ENCODE measurements at places on chromosomes 5 and 9.

- no peak for DNase-seq
Observed at GRCh38 chr9:16719921-16720320, 150.5 kb downstream of the BNC2 start.

- DNase-seq, result no peak
Observed at GRCh38 chr5:73960023-73960422, 334.0 kb downstream of the ARHGEF28 start.

GRCh38 chr5:135053278-135053677, 19.2 kb upstream of the PITX1 start:
- DNase-seq, result no peak

DNA sequence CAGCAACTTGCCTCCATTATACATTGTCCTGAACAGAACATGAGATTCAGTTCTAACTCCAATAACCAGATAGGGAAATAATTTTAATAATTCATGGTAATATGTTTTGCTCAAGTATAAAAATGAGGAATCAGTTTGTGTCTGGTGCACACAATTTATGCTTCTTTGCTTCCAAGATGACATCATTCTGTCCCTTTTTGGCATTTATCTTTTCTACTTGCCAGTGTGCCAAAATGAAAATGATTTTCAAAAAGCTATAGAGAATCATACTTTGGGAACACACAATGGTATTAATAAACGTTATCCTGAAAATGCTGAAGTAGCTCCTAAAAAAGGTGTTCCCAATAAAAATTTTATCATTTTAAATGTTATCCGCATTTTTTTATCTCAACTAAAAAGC, 519.0 kb downstream of the CAAP1 start:
- DNase-seq, result no peak

DNA sequence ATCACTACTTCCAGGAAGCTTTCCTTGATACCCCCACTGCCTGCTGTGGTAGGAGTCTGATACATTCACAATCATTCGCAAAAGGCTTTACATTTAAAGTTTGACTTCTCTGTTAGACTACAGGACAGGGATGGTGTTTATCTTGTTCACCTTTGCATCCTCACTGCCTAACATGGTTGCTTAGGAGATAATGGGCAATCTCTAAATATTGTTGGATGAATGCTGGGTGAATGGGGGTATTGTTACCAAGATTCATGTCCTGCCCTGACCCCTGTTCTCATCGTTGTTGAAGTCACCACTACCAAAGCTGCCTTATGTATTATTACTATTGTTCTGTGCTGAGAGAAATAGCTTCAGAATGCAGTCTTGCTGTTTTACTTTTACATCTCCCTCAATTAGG, 7.7 kb upstream of the TMEFF1 start:
- no peak for DNase-seq

- DNase-seq, result no peak
Observed at GRCh38 chr5:166624573-166624972, 1666.9 kb upstream of the WWC1 start.

DNA sequence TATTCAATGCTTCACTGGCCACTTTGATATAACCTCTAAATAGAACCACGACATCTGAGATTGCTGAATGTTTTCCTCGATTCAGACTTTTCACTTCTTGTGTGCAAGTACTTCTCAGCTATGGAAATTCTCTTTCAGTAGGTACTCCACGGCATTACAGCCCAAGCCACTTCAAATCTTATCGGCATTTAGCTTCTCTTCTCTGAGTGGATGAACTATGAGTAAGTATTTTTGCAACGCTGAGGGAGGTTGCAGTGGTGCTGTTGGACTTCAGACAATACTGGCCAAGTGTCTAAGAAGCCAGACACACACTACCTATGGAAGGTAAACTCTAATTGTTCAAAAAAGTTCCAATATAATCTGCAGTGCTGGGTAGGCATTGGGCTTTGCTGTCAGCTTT, 60.1 kb downstream of the FBN2 start:
- no peak for DNase-seq

GRCh38 chr9:120882935-120883607, 6.1 kb upstream of the PHF19 start:
- DNase-seq, result no peak

GRCh38 chr9:30812821-30813220, 1571.6 kb upstream of the ACO1 start:
- no peak for DNase-seq

- DNase-seq, result no peak
Observed at GRCh38 chr9:20512106-20512505, 110.2 kb downstream of the MLLT3 start.

- peak; percentile 47 for DNase-seq
Observed at GRCh38 chr9:131799177-131799823, 59.4 kb upstream of the RAPGEF1 start.

- DNase-seq, result no peak
Observed at GRCh38 chr9:127555840-127556820, 55.9 kb upstream of the STXBP1 start.

DNA sequence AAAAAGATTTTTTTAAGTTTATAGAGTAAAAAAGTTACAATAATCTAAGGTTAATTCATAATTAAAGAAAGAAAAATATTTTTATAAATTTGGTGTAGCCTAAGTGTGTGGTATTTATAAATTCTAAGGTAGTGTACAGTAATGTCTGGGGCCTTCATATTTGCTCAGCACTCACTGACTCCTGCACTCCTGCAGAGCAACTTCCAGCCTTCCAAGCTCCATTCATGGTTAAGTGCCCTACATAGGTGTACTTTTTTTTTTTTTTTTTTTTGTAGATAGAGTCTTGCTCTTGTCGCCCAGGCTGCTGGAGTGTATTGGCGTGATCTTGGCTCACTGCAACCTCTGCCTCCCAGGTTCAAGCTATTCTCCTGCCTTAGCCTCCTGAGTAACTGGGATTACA, 10.1 kb downstream of the ACOT12 start:
- DNase-seq, result no peak

DNA sequence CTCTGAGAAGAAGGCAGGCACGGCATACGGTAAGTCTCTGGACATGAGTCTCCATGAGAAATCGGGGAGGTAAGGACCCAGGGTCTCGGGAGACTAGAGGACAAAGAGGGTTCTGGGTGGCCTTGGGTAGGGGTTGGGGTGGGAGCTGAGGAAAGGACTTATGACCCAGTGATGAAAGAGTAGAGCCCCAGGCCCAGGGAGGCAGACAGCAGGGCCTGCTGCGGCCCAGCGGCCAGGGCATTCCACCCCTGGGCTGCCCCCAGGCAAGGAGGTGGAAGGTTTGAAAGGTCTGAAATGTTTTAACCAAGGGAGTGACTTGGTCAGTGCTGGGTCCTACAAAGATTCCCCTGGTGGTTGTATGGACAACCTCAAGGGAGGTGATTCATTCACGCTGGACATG, 89.1 kb downstream of the CRB2 start:
- peak; percentile 26 for DNase-seq

DNA sequence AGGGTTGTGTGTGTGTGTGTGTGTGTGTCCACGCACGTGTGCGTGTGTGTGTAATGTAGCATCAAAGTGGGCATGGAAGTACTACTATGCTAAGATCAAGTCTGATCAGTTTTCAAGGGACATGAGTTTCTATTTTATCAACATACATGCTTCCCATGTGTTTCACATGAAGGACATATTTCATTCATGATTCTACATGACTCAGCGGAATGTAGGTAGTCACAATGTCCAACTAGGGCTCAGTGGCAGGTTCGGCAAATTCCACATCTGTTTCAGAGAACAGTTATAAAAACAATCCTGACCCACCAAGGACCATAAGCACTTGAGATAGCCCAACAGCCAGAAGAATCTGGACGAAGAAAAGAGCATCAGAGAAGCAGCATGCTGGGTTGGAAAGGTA, 148.3 kb downstream of the SPOCK1 start:
- no peak for DNase-seq

- no peak for DNase-seq
Observed at GRCh38 chr5:168875832-168876231, 296.7 kb upstream of the PANK3 start.

GRCh38 chr9:132770770-132771310, 100.6 kb downstream of the GTF3C4 start:
- no peak for DNase-seq

DNA sequence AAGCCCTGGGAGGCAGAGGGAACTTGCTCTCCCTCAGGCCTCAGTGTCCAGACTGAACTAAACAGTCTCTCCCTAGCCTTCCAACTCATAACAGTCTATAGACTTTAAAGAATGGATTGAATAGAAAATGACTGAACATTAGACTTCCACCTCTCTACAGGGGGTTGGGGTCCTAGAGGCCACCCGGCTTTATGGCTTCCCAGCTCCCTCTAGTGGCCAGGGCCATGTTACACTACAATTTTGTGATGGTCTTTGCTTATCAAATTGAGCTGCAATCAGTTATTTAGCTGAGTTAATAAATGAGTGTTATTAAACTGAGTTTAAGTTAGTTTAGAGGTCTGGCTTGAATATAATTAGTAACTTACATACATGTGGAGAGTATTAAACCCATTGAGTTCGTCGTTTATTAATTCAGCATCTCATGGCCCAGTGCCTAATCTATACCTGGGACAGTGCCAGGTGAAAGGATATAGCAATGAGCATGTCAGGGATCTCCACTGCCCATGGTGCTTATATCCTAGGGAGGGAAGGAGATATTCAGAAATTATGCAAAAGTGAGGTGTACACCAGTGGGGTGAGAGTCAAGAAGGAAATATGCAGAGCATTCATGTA, 105.2 kb downstream of the SH3TC2 start:
- no peak for DNase-seq

- DNase-seq, result no peak
Observed at GRCh38 chr5:53249529-53250200, 140.1 kb upstream of the MOCS2 start.

DNA sequence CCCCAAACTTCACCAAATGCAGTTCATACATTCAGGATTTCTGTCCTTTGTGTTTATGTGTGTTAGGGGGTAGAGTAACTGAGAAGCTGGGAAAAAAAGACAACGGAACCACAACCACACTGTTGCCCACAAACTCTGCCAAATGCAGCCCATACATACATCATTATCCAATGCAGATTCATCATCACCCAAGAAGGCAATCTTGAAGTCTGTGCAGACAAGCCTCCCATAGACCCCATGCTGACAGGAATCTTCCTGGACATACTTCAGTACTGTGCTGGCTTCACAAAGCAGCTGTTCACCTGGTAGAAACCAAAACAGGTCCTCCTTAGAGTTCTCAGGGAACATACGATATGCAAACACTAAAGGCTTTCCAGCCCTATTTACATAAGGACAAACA, 38.9 kb downstream of the MTMR12 start:
- no peak for DNase-seq

- DNase-seq, result no peak
Observed at GRCh38 chr5:174426851-174427250, 297.5 kb upstream of the MSX2 start.

- DNase-seq, result no peak
Observed at GRCh38 chr5:55591686-55592085, 56.9 kb upstream of the PLPP1 start.

GRCh38 chr5:152592416-152592815, 187.3 kb upstream of the NMUR2 start:
- no peak for DNase-seq

GRCh38 chr5:52846182-52846842, 58.6 kb downstream of the ITGA1 start:
- DNase-seq, result no peak

GRCh38 chr9:29211580-29212396, 1638.5 kb upstream of the C9orf72 start:
- peak; percentile 63 for DNase-seq

- DNase-seq, result no peak
Observed at GRCh38 chr5:25892211-25892610, 1146.2 kb downstream of the CDH9 start.

GRCh38 chr5:66151030-66151429, 6.9 kb downstream of the SREK1 start:
- no peak for DNase-seq

DNA sequence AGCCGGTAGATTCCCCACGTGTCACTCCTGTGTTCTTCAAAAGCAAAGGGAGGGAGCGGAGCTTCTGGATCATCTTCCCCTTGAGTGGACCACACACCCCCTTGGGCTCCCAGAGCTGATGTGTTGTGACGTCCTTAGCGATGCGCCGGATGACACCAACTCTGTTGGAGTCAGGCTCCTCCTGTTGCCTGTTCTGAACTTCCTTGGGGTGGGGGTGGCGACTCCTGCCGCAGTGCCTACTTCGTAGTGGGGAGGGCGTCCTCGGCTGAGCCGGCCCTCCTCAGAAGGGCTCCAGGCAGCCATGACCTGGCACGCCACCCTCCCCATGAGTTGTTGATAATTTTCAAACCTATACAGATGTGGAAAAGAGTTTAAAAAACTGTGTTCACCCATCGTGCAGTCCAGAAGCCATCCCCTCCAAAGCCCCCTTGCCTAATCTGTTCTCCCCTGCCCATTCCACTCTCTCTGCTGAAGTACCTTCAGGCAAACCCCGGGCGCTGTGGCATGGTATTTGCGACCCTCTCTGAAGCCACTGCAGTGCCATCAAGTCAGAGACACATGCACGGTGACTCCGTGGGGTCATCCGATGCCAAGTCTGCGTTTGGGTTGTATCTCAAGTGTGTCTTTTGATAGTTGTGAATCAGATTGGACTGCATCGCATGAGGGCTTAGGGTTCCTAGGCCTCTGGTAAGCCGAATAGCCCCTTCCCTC, 16.7 kb downstream of the EXOC3 start:
- DNase-seq, result peak; percentile 46

DNA sequence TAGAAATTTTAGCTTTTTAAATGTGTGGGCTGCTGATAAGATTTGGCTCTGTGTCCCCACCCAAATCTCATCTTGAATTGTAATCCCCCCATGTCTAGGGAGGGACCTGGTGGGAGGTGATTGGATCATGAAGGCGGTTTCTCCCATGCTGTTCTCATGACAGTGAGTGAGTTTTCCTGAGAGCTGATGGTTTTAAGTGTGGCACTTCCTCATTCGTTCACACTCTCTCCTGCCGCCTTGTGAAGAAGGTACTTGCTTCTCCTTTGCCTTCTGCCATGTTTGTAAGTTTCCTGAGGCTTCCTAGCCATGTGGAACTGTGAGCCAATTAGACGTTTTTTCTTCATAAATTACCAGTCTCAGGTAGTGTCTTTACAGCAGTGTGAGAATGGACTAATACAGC, 127.8 kb upstream of the MVB12B start:
- DNase-seq, result no peak

- no peak for DNase-seq
Observed at GRCh38 chr9:135385793-135386192, 93.8 kb upstream of the PPP1R26 start.

DNA sequence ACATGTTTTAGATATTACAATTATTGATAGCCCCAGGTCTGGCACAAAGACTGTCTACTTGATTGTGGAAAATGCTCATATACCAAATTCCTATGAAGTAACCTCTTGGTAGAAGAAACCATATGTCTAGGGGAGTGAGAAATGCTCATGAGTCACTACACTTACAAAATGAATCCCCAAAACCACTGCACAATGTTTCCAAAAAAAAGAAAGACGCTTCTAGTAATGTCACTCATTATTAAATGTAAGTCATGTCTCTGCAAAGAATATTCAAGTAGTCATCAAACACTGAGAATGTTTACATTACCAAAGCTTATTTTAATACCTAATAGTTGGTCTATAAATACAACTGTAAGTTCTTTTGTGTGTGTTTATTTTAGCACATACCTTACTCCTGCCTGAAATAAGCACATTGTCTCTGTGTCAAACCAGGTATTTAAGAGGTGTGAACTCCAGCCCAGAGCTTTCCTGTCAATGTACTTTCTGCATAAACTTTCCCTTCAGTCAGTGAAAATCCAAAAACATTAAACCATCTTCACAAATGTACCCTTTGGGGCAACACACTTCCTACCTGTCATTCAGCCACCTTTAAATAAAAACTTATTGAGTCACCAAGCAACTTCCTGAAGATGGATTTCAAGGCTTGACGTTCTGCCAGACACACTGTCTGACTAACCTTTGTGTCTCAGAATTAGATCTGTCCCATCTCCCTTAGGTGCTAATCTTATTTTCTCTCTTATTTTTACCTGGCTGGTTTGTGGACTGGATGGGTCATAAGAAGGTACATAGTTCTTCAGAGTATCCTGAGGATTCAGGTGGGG, 194.0 kb downstream of the NFIB start:
- DNase-seq, result no peak
